Activated naive CD8-positive, alpha-beta T cell treated with anti-CD3 and anti-CD28 coated beads for 36 hours (primary cell): ENCODE measurements at places on chromosomes 1 and 21.

GRCh38 chr1:91752324-91752723 is 133.6 kb downstream of the TGFBR3 start:
- H3K36me3 ChIP-seq = peaks cover 2% of the 10 kb centered on the region
- H3K4me3 ChIP-seq = no peak overlapping the region
- H3K27ac ChIP-seq = peak overlapping the region; percentile 75

- peaks cover 13% of the 10 kb centered on the region for H3K36me3 ChIP-seq
- no peaks in the 10 kb centered on the region for H3K27me3 ChIP-seq
- H3K4me3 ChIP-seq = no peak overlapping the region
- DNase-seq = no peak
- no peak overlapping the region for H3K27ac ChIP-seq
Measured at GRCh38 chr1:10522322-10522860, 47.6 kb downstream of the PEX14 start.

GRCh38 chr1:111596499-111596898 is 23.1 kb upstream of the RAP1A start:
- DNase-seq = peak; percentile 51
- peaks cover 14% of the 10 kb centered on the region for H3K36me3 ChIP-seq
- peak overlapping the region; percentile 47 for H3K27ac ChIP-seq
- H3K4me1 ChIP-seq = peaks cover 93% of the 10 kb centered on the region
- no peak overlapping the region for H3K4me3 ChIP-seq

GRCh38 chr1:201816309-201816854 is 12.6 kb upstream of the IPO9 start:
- no peak for DNase-seq
- no peaks in the 10 kb centered on the region for H3K27me3 ChIP-seq
- no peak overlapping the region for H3K27ac ChIP-seq
- no peaks in the 10 kb centered on the region for H3K4me1 ChIP-seq
- peaks cover 2% of the 10 kb centered on the region for H3K36me3 ChIP-seq

- H3K27ac ChIP-seq = no peak overlapping the region
- no peaks in the 10 kb centered on the region for H3K36me3 ChIP-seq
- no peak overlapping the region for H3K4me3 ChIP-seq
- no peak for DNase-seq
Measured at GRCh38 chr1:84382127-84382526, 16.2 kb upstream of the DNASE2B start.

GRCh38 chr1:11407301-11407994 is 71.5 kb upstream of the DISP3 start:
- H3K27ac ChIP-seq = peak overlapping the region; percentile 85
- peaks cover 22% of the 10 kb centered on the region for H3K36me3 ChIP-seq
- peak; percentile 68 for DNase-seq
- peaks cover 6% of the 10 kb centered on the region for H3K27me3 ChIP-seq
- peaks cover 30% of the 10 kb centered on the region for H3K4me1 ChIP-seq

GRCh38 chr1:204797401-204797800 is 73.3 kb upstream of the NFASC start:
- H3K27ac ChIP-seq = no peak overlapping the region
- no peaks in the 10 kb centered on the region for H3K36me3 ChIP-seq
- no peak for DNase-seq
- no peaks in the 10 kb centered on the region for H3K27me3 ChIP-seq
- H3K4me3 ChIP-seq = no peak overlapping the region

DNA sequence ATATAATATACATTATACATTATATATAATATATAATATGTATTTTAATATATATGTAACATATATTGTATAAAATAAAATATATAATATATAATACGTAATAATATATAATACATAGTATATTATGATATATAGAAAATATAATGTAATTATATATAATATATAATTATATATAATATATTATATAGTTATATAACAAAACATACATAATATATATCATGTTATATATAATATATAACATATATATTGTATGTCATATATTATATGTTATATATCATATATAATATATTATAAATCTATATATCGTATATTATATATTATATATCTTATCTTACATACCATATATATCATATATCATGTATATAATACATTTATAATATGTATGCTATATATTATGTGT is 248.2 kb upstream of the TPTE start:
- no peaks in the 10 kb centered on the region for H3K27me3 ChIP-seq
- H3K36me3 ChIP-seq = no peaks in the 10 kb centered on the region
- H3K27ac ChIP-seq = no peak overlapping the region
- no peak overlapping the region for H3K4me3 ChIP-seq

DNA sequence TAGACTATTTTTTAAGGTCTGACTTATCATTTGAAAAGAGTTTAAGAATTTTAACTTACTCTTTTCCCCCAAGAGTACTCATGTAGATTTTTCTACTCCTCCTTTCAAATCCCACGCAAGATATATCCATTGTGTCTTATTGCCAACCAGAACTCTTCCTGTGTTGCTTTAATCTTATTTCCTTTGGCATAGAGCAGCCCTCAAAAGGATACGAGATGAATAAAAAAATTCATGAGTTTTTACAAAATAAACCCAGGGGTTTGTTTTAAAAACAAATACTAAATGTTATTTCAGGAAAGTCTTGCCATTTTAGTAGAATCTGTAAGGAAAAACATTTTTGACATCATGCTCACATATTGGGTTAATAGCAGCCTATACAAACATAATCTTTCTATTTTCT is 543.2 kb upstream of the CXADR start:
- H3K4me1 ChIP-seq = no peaks in the 10 kb centered on the region
- H3K27me3 ChIP-seq = no peaks in the 10 kb centered on the region
- no peak for DNase-seq
- no peaks in the 10 kb centered on the region for H3K36me3 ChIP-seq

DNA sequence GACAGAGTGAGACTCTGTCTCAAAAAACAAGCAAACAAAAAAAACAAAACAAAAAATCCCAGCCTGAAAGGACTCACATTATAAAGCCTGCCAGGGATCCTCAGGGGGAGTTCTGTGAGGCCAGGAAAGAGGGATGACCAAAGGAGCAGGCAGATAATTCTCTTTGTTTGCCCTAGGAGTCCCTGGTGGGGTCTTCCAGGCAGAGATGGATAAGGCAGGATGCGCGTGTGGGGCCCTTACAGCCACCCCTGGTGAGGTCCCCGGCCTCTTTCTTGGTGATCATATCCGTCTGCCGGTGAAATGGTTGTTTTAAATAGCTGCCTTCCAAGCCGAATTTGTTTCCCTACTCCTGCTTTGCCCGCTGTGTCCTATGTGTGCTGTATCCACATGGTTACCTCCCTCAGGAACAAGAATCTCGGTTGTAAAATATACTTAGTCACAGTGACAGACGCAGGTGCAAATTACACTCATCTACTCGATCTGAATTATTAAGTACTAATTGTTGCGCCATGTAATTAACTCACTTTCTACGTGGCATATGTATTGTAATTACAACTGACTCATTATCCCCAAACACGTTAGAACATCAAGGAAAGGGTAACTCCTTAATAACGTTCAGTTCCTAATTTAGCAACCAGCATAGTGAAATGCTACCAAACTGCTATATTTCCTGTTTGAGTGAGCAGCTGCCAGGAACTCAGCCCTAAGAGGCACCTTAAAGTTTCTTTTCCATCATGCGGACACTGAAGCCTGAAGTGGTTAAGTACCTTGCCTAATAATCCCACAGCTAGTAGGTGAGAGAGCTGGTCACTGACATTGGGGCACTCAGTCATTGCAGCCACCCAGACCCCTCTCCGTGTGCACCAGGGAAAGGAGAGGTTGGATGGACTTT is 106.4 kb downstream of the ZSCAN20 start:
- no peak overlapping the region for H3K4me3 ChIP-seq
- peaks cover 27% of the 10 kb centered on the region for H3K27me3 ChIP-seq
- DNase-seq = no peak

DNA sequence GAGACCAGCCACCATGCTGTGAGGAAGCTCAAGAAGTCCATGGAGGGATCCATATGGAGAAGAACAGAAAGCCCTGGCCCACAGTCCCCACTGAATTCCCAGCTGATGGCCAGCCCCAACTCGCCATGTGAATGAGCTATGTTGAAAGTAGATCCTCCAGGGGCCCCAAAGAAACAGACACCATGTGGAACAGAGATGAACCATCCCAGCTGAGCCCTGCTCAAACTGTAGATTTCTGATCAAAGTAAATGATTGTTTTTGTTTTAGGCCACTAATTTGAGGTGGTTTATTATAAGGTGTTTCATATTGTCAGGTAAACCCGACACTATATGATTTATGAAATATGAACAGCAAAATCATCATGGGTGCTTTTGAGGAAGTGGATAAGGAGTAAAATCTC is 32.8 kb downstream of the SYT2 start:
- DNase-seq = no peak
- H3K4me3 ChIP-seq = no peak overlapping the region
- H3K4me1 ChIP-seq = no peaks in the 10 kb centered on the region
- H3K27me3 ChIP-seq = peaks cover 35% of the 10 kb centered on the region

DNA sequence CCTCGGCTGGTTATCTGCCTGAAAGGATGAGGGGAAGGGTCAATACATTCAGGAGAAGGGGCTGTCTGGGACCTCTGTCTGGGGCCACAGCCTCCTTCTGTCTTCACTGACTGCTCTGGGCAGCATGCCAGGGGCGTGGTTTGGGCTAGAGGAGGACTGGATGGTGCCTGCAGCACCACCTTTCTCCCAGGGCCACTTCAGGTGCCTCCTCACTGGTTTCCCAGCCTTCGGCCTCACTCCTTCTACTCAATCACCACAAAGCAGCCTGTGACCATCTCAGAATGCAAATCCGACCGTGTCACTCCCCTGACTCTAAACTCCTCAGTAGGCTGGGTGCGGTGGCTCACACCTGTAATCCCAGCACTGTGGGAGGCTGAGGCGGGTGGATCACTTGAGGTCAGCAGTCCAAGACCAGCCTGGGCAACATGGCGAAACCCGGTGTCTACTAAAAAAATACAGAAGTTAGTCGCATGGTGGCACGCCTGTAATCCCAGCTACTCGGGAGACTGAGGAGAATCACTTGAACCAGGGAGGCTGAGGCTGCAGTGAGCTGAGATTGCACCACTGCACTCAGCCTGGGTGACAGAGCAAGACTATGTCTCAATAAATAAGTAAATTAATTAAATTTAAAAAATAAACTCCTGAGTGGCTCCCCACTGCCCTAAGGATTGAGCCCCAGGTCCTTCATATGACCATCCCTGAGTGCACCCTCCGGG is 50.1 kb upstream of the ECE1 start:
- no peak overlapping the region for H3K4me3 ChIP-seq
- peak overlapping the region; percentile 28 for H3K27ac ChIP-seq
- H3K36me3 ChIP-seq = peaks cover 39% of the 10 kb centered on the region
- no peak for DNase-seq

GRCh38 chr1:157035121-157035520 is 10.4 kb downstream of the ARHGEF11 start:
- H3K4me1 ChIP-seq = no peaks in the 10 kb centered on the region
- H3K27ac ChIP-seq = no peak overlapping the region
- DNase-seq = no peak
- no peaks in the 10 kb centered on the region for H3K36me3 ChIP-seq
- H3K27me3 ChIP-seq = peaks cover 23% of the 10 kb centered on the region

DNA sequence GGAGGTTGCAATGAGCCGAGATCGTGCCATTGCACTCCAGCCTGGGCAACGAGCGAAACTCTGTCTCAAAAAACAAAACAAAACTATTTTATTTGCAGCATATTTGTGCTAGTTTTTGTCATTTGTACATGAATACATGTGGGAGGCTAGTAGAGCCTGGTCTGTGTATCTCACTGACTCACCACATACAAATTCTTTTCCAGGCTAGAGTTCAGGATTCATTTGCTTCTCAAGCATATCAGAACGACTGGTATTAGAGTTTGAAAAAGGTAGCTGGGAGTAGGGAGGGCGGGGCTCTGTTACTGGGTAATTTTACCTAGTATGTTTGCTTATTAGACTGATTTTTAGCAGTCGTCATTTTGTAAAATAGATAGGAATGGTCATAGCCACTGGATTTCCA is 4.5 kb upstream of the TOR3A start:
- peaks cover 12% of the 10 kb centered on the region for H3K4me1 ChIP-seq
- H3K27ac ChIP-seq = no peak overlapping the region
- H3K4me3 ChIP-seq = no peak overlapping the region
- no peak for DNase-seq

DNA sequence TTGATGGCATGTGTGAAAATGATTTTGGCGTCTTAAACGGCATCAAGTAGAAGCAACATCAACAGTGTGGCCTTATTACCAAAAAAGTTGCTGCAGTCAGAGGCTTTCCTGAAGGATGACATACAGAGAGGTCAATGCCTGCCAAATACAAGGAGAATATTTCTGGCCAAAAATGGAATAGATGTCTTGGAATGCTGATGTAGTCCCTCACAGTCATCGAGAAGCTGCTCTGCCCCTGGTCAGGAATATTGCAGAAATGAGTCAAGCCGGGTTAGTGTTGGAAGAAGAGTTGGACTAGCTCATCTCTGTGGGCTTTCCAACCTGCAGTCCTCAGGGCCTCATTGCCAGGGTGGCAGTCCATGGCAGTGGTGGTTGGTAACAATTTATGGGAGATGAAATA is 42.1 kb downstream of the NOS1AP start:
- no peak for DNase-seq
- H3K36me3 ChIP-seq = no peaks in the 10 kb centered on the region
- no peak overlapping the region for H3K27ac ChIP-seq
- no peak overlapping the region for H3K4me3 ChIP-seq

GRCh38 chr1:174965362-174966007 is 34.3 kb upstream of the CACYBP start:
- H3K27me3 ChIP-seq = no peaks in the 10 kb centered on the region
- no peak for DNase-seq
- H3K36me3 ChIP-seq = peaks cover 1% of the 10 kb centered on the region
- H3K4me1 ChIP-seq = peaks cover 60% of the 10 kb centered on the region

GRCh38 chr21:40385883-40386282 is 461.1 kb downstream of the DSCAM start:
- H3K4me3 ChIP-seq = no peak overlapping the region
- peaks cover 25% of the 10 kb centered on the region for H3K27me3 ChIP-seq
- DNase-seq = no peak
- H3K4me1 ChIP-seq = no peaks in the 10 kb centered on the region
- H3K27ac ChIP-seq = no peak overlapping the region

GRCh38 chr1:238777551-238777950 is 608.8 kb upstream of the CHRM3 start:
- H3K4me3 ChIP-seq = no peak overlapping the region
- H3K27me3 ChIP-seq = no peaks in the 10 kb centered on the region
- no peaks in the 10 kb centered on the region for H3K4me1 ChIP-seq

DNA sequence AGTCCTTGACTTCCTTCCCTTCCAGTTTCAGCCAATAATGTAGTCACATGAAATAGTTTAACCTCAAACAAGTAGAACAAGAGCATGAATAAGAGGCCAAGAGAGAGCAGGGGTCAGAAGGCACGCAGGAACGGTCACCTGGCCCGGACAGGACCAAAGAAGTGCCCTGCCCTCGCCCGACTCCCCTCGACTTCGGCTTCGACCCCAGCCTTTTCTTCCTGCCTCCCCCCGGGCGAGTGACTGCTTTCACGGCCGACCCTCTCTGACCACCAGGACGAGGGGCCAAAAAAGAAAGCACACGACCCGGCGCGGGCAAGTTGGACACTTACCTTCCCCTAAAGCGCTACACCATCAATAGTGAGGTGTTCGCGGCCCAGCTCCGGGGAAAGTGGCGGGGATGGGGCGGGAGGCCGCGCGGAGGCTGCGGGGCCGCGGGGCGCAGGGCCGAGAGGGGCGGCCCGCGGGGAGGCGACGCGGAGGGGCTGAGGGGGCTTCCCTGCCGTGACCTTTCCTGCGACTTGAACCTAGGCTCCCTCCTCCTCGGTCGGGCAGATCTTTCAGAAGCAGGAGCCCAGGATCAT is 519 bp downstream of the RERE start:
- H3K4me3 ChIP-seq = peak overlapping the region; percentile 91
- H3K4me1 ChIP-seq = peaks cover 38% of the 10 kb centered on the region
- no peaks in the 10 kb centered on the region for H3K27me3 ChIP-seq
- H3K27ac ChIP-seq = peak overlapping the region; percentile 92
- no peaks in the 10 kb centered on the region for H3K36me3 ChIP-seq
